ENCODE measurements at places on chromosomes 2 and 18.

- DNase-seq, result no peak
These were observed 441.9 kb downstream of the RND3 start for GRCh38 chr2:150045601-150046000.

- no peak for DNase-seq
These were observed 13.0 kb upstream of the ARHGAP25 start for GRCh38 chr2:68721482-68722101.

DNA sequence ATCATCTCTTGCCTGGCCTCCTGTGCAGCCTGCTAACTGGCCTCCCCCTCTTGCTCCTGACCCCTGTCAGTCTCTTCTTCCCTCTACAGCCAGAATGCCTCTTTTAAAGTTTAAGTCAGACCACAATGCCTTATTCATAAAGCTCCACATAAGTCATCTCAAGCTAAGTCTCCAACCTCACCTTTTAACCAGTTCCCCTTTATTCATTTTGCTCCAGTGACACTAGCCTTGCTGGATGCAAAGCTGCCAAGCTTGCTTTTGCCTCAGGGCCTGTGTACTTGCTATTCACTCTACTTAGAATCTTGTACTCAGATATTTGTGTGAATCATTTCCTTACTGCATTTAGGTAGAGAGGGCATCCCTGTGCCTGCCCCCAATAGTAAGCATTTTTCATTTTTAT is 180.9 kb downstream of the PDE1A start:
- DNase-seq, result no peak

GRCh38 chr2:54228945-54229344 is 27.1 kb downstream of the TSPYL6 start:
- no peak for DNase-seq

DNA sequence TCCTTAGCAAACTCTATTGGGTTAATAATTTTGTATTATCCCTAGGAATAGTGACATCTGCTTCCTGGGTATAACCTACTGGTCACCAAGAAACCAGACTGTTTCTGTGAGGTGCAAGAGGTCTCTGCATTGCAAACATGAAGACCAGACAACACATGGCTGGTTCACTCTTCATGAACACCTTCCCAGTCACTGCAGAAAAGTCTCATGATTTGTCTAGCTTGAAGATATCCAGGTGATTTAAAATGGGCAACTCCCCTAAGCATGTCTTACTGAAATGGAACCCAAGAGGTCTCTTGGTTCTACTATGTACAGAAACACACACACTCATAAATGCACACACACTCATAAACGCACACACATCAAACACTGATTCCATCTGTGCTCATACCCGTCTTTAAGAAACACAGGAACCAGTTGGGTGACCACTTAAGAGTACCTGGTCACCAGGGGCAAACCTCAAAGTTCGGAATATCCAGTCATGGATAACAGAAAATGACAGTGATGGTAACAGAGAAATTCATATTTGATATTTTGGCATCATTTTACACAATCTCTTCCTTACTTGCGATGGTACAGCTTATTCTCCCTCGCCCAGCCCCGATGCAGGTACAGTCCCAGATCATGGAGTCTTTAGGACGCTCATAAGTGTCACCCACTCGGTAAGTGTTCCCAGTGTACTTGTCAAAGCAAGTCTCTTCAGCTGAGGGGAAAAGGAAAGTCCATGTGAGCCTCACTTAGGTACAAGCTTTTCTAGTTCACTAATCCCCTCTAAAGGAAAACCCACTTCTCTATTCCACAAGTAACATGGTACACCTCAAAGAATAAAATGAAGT is 2.9 kb downstream of the FN1 start:
- peak; percentile 64 for DNase-seq

DNA sequence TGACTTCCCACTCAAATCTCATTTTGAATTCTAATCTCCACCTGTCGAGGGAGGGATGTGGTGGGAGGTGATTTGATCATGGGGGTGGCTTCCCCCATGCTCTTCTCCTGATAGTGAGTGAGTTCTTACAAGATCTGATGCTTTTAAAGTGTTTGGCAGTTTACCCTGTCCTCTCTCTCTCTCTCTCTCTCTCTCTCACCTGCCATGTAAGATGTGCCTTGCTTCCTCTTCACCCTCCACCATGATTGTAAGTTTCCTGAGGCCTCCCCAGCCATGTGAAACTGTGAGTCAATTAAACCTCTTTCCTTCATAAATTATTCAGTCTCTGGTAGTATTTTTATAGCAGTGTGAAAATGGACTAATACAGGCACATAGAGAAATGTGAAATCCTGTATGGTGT is 7.0 kb upstream of the LDAH start:
- DNase-seq, result no peak

- no peak for DNase-seq
These were observed 11.3 kb upstream of the BZW1 start for GRCh38 chr2:200800458-200800857.

DNA sequence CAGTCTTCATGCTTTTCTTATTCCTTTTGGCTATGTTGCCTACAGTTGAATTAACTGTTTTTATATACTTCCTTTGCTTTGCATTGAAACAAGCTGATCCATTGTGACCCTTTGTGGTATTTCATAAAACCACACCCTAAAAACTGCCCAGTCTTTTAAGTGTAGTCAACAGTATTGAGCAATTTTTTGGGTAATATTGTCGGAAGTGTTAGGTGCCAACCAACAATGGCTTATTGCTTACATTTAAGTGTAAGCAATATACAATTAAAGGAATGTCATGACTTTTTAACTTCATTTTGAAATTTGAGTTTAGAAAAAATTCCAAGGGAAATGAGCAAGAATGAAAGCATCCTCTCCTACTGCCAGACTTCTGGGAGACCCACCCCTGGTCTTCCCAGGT is 174.1 kb downstream of the NEDD4L start:
- DNase-seq, result peak; percentile 50

- DNase-seq, result no peak
These were observed 134.4 kb upstream of the TPO start for GRCh38 chr2:1278861-1279260.

- peak; percentile 79 for DNase-seq
These were observed 14.1 kb downstream of the MSGN1 start for GRCh38 chr2:17830053-17831034.

- no peak for DNase-seq
These were observed 42.8 kb downstream of the CCDC68 start for GRCh38 chr18:54916507-54916906.

GRCh38 chr2:43238176-43238575 is 11.8 kb upstream of the ZFP36L2 start:
- DNase-seq, result no peak

Data from fibroblast of pulmonary artery (primary cell).